ENCODE measurements at places on chromosomes 11 and 22. TPM values are rescaled to one million over a fixed set of nuclear protein-coding genes. Genes with fewer than 3 reads are reported as not detected.

GPR83 gene
- total RNA-seq = 0.07 TPM

GRCh38 chr11:73087730-73088129 lies 54.4 kb downstream of the FCHSD2 start:
- DNase-seq = no peak

DNA sequence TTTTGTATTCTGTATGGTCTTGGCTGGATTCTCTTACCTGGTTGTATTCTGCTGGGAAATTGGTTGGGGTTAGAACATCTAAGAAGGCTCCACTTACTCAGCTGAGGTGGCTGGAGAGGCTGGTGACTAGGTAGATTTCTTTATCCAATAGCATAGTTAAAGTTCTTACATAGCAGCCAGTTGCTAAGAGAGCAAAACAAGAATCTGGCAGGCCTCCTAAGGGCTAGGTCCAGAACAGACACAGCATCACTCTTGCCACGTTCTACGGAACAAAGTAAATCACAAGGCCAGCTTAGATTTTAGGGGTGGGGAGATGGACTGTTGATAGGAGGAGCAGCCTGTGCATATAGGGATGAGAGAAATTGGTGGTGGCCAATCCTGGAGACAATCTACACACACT lies 141.3 kb upstream of the CCDC90B start:
- no peak for DNase-seq

GUCY1A2 gene
- not detected for total RNA-seq

GRCh38 chr11:107651672-107652071 lies 60.2 kb downstream of the SLN start:
- DNase-seq = no peak

GRCh38 chr11:63873311-63873710 lies 34.4 kb downstream of the MARK2 start:
- no peak for DNase-seq

GRCh38 chr11:2507945-2508749 lies 63.3 kb downstream of the KCNQ1 start:
- DNase-seq = peak; percentile 1

DNA sequence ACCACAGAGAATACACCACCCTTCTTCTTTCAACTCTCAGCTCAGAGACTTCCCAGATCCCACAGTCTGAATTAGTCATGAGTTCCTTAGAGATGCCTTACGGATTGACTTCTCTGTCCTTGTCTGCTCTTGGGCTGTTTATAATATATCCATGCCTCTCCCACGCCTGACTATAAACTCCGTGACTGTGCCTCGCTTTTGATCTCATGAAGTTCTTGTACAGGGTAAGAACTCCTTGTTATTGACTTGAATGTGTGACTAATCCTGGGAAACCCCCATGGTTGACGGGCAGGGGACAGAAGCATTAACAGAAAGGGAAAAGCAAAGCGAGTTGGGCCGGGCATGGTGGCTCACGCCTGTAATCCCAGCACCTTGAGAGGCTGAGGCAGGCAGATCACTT lies 62.4 kb upstream of the POU2AF1 start:
- DNase-seq = no peak

- DNase-seq = no peak
Measured at GRCh38 chr11:35234460-35235156, 95.6 kb downstream of the CD44 start.

- no peak for DNase-seq
Measured at GRCh38 chr11:31803813-31804311, 7.3 kb downstream of the PAX6 start.

DNA sequence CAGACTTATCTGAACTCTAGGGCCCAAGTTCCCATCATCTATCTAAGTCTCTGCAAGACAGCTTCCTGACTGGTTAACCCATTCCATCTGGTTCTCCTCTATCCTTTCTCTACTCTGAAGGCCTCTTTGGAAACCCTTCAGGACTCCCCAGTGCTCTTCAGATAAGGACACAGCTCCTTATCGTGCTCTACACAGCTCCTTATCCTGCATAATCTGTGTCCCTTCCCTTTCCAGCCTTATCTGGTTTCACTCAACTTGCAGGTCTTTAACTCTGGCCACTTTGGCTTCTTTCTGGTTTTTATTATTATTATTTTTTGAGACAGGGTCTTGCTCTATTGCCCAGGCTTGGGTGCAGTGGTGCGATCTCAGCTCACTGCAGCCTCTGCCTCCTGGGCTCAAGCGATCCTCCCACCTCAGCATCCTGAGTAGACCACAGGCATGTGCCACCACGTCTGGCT lies 10.6 kb downstream of the ENDOD1 start:
- DNase-seq = peak; percentile 88

DNA sequence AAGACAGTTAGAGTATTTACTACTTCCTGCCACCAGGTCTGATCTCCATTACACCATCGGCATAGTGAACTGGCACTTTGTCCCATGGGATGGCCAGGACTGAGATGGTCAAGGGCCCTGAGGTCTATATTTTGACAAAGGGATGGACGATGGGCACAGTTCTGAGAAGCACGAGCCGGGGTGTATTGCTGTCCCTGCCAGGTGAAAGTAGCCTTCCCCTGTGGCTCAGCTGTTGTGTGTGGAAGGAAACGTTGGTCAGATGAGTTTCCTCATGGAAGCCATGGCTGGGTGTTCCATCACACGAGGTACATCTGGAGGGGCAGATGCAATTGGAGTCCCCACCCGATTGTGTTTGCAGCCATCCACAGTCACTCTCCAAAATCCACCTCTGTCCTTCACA lies 27.9 kb upstream of the BRSK2 start:
- no peak for DNase-seq

PTPRCAP gene
- total RNA-seq = 1.5 TPM

GRCh38 chr11:35118906-35119305 lies 20.1 kb upstream of the CD44 start:
- no peak for DNase-seq

GRCh38 chr11:12133547-12134235 lies 23.3 kb downstream of the MICAL2 start:
- no peak for DNase-seq

GRCh38 chr11:87030458-87031054 lies 7.2 kb upstream of the TMEM135 start:
- DNase-seq = no peak

UPK2 gene
- not detected for total RNA-seq

OR8A1 gene
- 1.4 TPM for total RNA-seq

DNA sequence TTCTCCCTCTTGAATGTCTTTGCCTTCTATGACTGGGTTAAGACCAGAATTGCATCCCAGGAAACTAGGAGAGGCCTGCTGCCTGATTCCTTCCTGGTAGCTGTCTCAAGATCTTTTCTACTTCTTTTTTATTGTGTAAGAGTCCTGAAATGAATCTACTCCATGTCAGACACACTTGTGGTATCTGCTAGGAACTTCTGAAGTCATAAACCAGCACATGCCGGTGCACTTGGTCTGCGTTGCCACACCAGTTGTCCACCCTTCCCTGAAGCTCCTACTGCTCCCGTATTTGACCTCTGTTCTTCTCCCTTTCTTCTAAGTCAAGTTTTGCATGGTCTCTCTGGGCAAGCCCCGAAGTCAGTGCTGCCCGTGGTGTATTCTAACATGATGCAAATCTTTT lies 644.2 kb downstream of the ETS1 start:
- no peak for DNase-seq

SRRD gene
- 35.5 TPM for total RNA-seq

GAL3ST1 gene
- 1.5 TPM for total RNA-seq

All from K562 (cell line).